ENCODE measurements at places on chromosomes 7 and 10.

DNA sequence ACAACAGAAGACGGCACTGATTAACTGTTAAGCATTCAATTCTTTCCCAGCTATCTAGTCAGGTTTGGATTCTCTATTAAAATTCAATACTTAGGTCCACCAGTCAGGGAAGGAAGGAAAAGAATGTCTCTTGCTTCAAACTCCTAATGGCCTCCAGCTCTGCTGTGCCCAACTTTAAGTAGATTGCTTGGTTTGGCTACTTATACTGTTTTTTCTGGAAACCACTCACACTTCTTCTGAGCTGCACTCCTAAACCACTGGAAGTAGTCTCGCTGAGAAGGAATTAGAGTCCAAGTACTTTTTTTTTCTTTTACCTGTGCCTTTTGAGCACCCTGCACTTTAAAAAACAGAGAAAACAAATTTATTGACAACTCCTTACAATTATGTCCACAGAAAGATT lies 26.7 kb upstream of the COL1A2 start:
- no peaks in the 10 kb centered on the region for H3K36me3 ChIP-seq
- H3K4me3 ChIP-seq: no peak overlapping the region
- H3K27me3 ChIP-seq: no peaks in the 10 kb centered on the region
- H3K27ac ChIP-seq: no peak overlapping the region

GRCh38 chr10:52778511-52779392 lies 6.2 kb upstream of the MBL2 start:
- no peak for DNase-seq
- no peak overlapping the region for H3K27ac ChIP-seq
- peaks cover 23% of the 10 kb centered on the region for H3K4me1 ChIP-seq
- no peaks in the 10 kb centered on the region for H3K36me3 ChIP-seq
- no peak overlapping the region for H3K4me3 ChIP-seq

GRCh38 chr10:6499974-6500373 lies 80.1 kb downstream of the PRKCQ start:
- H3K27ac ChIP-seq: no peak overlapping the region
- H3K27me3 ChIP-seq: no peaks in the 10 kb centered on the region
- no peak for DNase-seq

GRCh38 chr10:56472978-56473377 lies 111.9 kb upstream of the ZWINT start:
- no peak overlapping the region for H3K27ac ChIP-seq
- no peaks in the 10 kb centered on the region for H3K4me1 ChIP-seq
- no peak overlapping the region for H3K4me3 ChIP-seq
- no peaks in the 10 kb centered on the region for H3K27me3 ChIP-seq
- no peak for DNase-seq
- H3K36me3 ChIP-seq: no peaks in the 10 kb centered on the region

DNA sequence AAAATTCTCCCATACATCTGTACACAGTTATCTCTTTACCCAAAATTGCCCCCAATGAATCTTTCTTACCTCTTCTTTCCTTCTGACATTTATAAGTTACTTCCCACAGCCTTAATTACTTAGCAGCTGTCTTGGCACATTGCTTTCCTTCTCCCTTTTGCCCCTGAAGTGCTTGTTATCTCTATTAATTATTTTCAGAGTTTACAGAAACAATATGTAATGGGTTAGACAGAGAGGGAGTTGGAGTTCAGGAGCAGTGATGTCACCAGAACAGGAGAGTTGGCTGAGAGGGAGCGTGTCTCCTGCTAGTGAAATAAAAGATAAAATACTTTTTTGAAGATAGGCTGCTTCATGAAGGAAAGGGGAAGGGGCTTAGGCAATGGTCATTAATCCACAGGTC lies 57.4 kb downstream of the ITGB8 start:
- H3K4me1 ChIP-seq: no peaks in the 10 kb centered on the region
- H3K4me3 ChIP-seq: no peak overlapping the region
- no peaks in the 10 kb centered on the region for H3K27me3 ChIP-seq
- no peak overlapping the region for H3K27ac ChIP-seq
- no peak for DNase-seq

DNA sequence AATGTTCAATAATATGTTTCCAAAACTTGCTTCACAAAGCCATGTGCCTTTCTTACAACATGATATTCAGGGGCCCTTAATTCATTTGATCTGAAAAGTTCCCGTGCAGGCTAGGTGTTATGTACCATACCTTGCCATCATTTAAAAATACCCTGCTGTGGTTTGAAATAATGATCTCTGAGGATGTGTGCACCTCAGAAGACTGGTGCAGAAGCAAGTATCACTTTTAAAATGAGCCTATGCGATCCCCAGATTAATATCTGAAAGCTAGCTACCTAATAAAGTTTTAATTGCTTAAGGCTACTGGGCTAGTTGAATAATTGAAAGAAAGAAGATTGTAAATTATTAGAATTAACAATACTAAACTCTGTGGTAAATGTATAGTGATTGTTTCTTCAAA lies 262.4 kb downstream of the CDK14 start:
- no peak overlapping the region for H3K27ac ChIP-seq
- no peaks in the 10 kb centered on the region for H3K36me3 ChIP-seq
- H3K27me3 ChIP-seq: no peaks in the 10 kb centered on the region
- no peaks in the 10 kb centered on the region for H3K4me1 ChIP-seq
- no peak overlapping the region for H3K4me3 ChIP-seq

GRCh38 chr10:97376413-97376812 lies 24.7 kb downstream of the RRP12 start:
- peaks cover 11% of the 10 kb centered on the region for H3K36me3 ChIP-seq
- no peak for DNase-seq
- H3K27ac ChIP-seq: no peak overlapping the region
- no peaks in the 10 kb centered on the region for H3K4me1 ChIP-seq
- H3K4me3 ChIP-seq: no peak overlapping the region

DNA sequence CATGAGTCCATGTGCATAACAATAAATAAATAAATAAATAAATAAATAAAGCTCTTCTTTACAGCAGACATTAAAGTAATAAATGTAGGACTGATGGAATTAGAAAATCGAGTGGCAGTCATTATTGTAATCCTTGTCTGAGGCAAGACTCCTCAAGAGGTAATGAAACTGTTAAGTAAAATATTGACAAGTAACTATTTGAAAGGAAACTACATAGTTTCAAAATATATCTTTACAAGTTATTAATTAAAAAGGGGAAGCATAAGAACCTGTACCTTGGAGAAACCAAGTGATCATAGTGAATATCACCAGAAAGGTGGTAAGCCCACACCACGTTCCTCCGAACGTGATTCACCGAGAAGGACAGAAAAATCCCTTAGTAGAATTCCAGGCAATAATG lies 285.6 kb upstream of the SORCS1 start:
- no peak overlapping the region for H3K4me3 ChIP-seq
- no peaks in the 10 kb centered on the region for H3K27me3 ChIP-seq
- no peaks in the 10 kb centered on the region for H3K36me3 ChIP-seq

DNA sequence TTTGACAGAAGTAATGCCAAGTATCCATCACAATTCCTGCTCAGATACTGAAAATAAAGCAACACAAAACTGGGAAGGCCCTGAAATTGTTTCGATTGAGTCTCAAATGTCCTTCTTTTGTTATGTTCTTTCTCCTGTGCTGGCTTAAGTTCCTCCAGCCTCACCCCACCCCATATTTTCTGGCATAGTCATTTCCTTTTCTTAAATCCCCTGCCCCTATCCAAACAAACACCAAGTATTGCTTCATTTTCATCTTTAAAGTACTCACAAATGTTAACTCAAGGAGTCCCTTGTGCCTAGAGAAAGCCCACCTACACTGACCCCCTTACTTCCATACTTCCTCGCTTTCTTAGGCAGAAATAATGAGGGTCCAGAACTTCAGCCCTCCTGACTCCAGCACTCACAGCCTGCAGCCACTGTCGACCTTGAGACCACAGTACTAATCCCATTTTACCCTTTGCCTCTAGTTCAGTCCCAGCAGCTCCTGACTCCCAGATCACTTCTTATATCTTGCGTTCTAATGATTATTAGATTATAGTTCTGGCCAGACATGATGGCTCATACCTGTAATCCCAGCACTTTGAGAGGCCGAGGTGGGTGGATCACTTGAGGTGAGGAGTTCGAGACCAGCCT lies 73.2 kb upstream of the ST8SIA6 start:
- no peak for DNase-seq
- H3K27me3 ChIP-seq: no peaks in the 10 kb centered on the region
- no peaks in the 10 kb centered on the region for H3K4me1 ChIP-seq
- no peaks in the 10 kb centered on the region for H3K36me3 ChIP-seq

- H3K27ac ChIP-seq: no peak overlapping the region
- H3K4me3 ChIP-seq: no peak overlapping the region
- no peaks in the 10 kb centered on the region for H3K4me1 ChIP-seq
Observed at GRCh38 chr10:91411621-91412020, 1.5 kb downstream of the HECTD2 start.

DNA sequence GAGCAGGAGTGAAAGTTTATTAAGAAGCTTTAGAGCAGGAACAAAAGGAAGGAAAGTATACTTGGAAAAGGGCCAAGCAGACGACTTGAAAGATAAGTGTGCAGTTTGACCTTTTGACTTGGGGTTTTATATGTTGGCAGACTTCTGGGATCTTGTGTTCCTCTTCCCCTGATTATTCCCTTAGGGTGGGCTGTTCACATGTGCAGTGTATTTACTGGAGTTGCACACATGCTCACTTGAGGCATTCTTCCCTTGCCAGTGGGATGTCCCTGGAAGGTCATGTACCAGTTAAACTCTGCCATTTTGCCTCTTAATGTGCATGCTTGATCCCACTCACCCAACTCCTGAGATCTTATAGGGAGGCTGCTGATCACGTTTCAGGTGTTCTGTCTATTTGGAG lies 23.4 kb upstream of the ARHGAP12 start:
- H3K27me3 ChIP-seq: no peaks in the 10 kb centered on the region
- H3K4me1 ChIP-seq: no peaks in the 10 kb centered on the region
- H3K36me3 ChIP-seq: no peaks in the 10 kb centered on the region

DNA sequence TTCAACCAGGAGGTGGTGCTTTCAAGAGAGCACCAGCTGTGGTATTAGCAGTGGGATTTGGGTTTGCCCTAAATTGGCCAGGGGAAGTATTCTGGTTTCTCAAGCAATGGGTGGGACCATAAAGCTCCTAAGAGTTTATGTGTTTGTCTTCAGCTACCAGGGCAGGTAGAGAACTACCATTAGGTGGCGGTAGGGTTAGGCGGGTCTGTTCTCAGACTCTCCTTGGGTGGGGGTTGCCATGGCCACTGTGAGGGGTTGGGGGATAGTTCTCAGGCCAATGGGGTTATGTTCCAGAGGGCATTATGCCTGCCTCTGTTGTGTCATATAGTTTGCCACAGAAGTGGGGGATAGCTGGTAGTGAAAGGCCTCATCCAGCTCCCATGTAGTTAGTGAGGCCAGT lies 47.7 kb upstream of the BICC1 start:
- H3K27me3 ChIP-seq: no peaks in the 10 kb centered on the region
- peaks cover 5% of the 10 kb centered on the region for H3K4me1 ChIP-seq
- H3K27ac ChIP-seq: no peak overlapping the region
- no peak overlapping the region for H3K4me3 ChIP-seq

DNA sequence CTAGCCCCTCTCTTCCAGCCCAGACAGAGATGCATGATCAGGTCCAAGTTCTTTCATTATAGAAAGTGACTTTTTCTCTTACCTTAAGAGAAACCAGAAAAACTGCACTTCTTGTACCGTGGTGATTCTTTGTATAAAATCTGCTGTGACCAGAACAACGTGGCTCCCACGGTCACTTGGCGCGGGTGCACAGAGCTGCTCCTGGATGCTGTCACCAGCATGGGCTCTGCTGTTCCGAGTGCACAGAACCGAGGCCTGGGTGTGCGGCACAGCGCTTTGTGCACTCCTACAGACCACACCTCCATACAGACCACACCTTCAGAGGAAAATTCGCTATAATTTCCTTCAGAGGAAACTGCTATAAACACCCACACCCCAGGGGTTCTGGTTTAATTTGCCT lies 26.0 kb downstream of the VIPR2 start:
- H3K27ac ChIP-seq: no peak overlapping the region
- DNase-seq: peak; percentile 9
- H3K27me3 ChIP-seq: no peaks in the 10 kb centered on the region
- no peaks in the 10 kb centered on the region for H3K36me3 ChIP-seq
- no peaks in the 10 kb centered on the region for H3K4me1 ChIP-seq
- H3K4me3 ChIP-seq: no peak overlapping the region
